Lung (tissue), 17 donors: ENCODE measurements at places on chromosomes 1 and 21.

- no peaks in the 10 kb centered on the region for H3K27me3 ChIP-seq
- H3K4me3 ChIP-seq, result no peak overlapping the region
- no peaks in the 10 kb centered on the region for H3K36me3 ChIP-seq
Measured at GRCh38 chr1:209651138-209651587, 1.1 kb downstream of the LAMB3 start.

DNA sequence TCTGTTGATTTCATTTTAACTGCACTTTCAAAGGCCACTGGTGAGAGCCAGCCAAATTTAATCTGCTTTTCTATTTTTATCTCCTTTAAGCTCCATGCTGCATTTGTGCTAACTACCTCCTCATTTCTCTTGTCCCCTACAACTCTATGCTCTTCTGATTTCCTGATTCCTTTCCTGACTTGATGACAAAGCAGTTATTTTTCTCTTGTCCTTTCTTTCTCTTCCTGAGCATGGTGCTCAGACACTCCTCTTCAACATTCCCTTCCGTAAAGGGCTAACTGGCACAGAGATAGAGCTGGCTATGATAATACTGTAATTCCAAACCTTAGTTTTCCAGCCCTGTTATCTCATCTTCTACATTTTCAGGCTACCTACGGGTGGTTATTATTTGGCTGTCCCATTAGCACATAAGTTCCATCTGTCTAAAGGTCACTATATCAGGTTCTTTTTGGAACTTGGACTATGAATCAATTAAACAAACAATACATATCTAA lies 6.8 kb upstream of the BCAS2 start:
- DNase-seq, result no peak
- no peak overlapping the region for H3K4me3 ChIP-seq
- peaks cover 4% of the 10 kb centered on the region for H3K36me3 ChIP-seq
- H3K27ac ChIP-seq, result no peak overlapping the region
- no peaks in the 10 kb centered on the region for H3K4me1 ChIP-seq

DNA sequence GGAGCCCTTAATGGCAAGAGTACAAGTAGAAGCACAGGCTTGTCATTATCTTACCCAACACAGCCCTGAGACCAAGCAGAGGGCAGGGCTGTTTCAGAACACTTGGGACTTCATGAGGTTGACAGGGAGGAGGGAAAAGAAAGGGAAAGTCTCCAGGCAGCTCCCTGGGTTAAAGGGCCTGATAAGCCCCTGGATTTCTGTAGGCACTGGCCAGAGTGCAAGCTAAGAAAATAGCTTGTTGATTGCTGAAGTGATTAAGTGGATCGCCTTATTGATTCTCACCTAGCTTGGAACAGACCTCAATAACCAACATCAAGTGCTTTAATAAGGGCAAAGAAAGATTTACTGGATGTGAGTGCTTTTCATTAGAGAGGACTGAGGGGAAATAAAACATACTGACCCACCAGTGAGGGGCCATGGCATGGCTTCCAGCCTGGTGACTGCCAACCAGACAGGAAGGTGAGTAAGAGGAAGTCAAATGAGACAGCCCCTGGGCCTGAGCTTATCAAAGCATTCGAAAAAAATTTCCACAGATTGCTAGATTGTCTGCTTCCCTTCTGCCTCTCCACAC lies 121.4 kb upstream of the NFIA start:
- no peaks in the 10 kb centered on the region for H3K4me1 ChIP-seq
- no peak overlapping the region for H3K27ac ChIP-seq
- H3K4me3 ChIP-seq, result no peak overlapping the region
- no peaks in the 10 kb centered on the region for H3K36me3 ChIP-seq
- no peaks in the 10 kb centered on the region for H3K27me3 ChIP-seq

GRCh38 chr1:224182057-224182865 lies 779 bp upstream of the DEGS1 start:
- peaks cover 19% of the 10 kb centered on the region for H3K4me1 ChIP-seq
- H3K36me3 ChIP-seq, result no peaks in the 10 kb centered on the region
- peak overlapping the region; percentile 77 for H3K27ac ChIP-seq
- H3K4me3 ChIP-seq, result peak overlapping the region; percentile 43
- no peak for DNase-seq
- H3K27me3 ChIP-seq, result no peaks in the 10 kb centered on the region
